ENCODE measurements at places on chromosomes 6 and 20.

DNA sequence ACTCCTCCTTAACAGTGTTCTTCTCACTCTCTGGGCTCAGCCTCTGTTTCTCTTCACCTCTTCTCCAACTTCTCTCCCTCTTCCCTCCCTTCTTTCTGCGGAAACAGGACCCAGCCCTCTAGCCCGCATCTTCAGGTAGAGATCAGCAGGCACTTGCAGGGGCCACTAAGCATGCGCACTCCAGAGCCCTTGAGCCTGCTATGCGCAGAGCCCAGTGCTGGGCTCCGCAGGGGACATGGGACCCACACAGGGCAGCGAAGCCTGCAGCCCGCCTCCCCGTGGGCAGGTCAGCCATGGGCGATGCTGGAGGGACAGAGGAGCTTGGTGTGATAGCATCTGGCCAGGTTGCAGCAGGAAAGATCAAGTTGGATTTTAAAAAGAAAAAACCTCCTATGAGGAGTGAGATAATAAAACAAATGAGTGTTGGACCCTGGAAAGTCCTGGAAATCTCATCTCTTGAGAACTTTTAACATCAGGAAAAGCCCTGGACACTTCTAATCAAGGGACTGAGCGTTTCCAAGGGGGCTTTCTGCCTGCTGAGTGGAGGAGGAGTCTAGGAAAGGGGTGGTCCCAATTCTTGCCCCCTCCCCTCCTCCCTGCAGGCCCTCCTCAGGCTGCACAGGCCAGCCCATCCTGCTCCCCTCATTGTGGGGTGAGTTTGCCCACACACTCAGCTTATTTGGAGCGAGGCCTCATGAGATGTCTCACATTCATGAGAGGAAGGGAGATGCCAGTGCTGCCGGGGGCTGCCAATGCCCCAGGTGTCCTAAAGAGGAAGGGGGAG, 71.9 kb downstream of the MDGA1 start:
- no peak for DNase-seq

DNA sequence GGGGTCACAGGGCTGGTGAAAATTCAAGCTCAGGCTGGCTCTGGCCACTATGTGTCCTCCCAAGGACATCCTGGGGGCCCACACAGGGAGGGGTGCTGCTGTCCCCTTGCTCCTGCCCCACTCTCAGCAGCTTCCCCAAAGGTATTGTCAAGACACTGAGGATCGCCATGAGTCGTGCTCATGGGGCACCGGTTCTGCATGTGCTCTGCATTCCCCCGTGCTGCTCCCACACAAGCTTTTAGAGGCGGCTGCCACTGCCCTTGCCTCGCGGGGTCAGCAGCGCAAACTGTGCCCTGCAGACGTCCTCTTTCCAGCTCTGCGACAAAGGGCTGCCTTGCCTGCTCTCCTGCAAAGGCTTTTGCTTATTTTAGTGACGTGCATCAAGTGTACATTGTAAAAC, 179.8 kb downstream of the ERMARD start:
- DNase-seq, result no peak

DNA sequence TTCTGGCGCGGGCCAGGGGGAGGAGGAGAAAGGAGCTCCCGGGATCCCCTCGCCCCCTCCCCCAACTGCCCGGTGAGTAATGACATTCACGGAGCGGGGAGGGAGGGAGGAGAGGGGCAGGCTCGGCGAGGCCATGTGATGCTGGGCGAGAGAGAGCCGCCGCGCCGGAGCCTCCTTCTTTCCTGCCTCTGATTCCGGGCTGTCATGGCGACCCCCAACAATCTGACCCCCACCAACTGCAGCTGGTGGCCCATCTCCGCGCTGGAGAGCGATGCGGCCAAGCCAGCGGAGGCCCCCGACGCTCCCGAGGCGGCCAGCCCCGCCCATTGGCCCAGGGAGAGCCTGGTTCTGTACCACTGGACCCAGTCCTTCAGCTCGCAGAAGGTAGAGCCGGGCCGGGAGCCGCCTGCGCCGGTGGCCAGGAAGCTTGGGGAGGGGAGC, at the start of gene GDAP1L1:
Gene GDAP1L1 (plus strand): TSS at position 178 of the 441 bp plus-strand sequence. CDS start 27 bp downstream, at position 205.
- no peak for DNase-seq

GRCh38 chr6:30591008-30591407, 19.8 kb downstream of the ABCF1 start:
- DNase-seq, result no peak

GRCh38 chr20:33838035-33838864, 27.1 kb downstream of the CHMP4B start:
- no peak for DNase-seq

DNA sequence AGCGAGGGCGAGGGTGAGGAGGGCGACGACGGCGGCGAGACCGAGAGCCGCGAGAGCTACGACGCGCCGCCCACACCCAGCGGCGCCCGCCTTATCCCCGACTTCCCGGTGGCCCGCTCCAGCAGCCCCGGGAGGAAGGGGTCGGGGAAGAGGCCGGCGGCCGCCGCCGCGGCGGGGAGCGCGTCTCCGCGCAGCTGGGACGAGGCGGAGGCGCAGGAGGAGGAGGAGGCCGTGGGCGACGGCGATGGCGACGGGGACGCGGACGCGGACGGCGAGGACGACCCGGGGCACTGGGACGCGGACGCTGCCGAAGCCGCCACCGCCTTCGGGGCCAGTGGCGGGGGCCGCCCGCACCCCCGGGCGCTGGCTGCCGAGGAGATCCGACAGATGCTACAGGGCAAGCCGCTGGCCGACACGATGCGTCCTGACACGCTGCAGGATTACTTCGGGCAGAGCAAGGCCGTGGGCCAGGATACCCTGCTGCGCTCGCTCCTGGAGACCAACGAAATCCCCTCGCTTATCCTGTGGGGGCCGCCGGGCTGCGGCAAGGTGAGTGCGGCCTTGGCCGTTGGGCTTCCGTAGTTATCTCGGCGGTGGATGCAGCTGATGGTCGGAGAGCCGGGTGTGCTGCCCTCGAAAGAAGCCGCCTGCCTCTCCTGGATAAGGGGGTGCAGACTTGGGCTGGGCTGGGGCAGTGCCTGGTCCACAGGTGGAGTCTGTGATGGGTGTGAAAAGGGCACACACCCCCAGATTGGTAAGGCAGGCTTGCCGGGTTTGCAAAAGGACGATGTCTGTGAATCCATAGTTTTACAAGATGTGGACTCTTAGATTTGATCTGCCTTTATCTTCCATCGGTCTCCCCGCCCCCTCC, 938 bp downstream of the WRNIP1 start:
- DNase-seq, result no peak

DNA sequence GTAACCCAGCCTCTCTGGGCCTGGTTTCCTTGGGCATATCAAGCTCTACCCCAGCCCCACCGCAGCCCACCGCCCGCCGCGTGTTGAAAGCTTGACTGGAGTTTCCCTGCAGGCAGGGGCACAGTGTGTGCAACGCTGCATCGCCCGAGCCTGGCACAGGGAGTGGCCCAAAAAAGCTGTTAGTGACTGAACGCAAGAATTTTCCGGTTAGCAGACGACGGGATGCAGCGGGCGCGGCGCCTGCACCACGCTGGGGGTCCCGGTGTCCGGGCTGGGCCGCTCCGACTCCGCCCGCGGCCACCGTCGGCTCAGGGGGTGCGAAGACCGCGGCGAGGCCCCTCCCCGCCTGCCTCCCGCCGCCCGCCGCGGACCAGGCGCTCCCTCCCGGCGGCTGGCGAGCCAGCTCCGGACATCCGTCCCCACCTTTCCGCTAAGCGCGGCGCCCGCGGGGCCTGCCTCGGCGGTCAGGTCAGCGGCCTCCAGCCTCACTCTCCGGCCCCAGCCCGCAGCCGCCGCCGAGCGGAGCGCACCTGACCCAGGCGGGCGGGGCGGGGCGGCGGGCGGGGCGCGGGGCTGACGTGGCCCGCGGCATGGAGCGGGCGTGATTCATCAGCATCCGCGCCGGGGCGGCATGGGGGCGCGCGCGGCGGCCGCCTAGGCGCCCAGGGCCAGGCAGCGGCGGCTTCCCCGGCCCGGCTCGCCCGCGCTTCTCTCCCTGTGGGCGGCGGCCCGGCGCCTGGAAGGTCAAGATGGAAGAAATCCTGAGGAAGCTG, at the start of gene ARFGEF3:
Gene ARFGEF3 (plus strand): TSS at position 602 of the 773 bp plus-strand sequence. CDS start 148 bp downstream, at position 750.
- DNase-seq, result peak; percentile 65

- DNase-seq, result no peak
Measured at GRCh38 chr6:151695156-151695555, 112.3 kb upstream of the ESR1 start.

- no peak for DNase-seq
Measured at GRCh38 chr6:106085692-106085983, 498 bp upstream of the PRDM1 start.

DNA sequence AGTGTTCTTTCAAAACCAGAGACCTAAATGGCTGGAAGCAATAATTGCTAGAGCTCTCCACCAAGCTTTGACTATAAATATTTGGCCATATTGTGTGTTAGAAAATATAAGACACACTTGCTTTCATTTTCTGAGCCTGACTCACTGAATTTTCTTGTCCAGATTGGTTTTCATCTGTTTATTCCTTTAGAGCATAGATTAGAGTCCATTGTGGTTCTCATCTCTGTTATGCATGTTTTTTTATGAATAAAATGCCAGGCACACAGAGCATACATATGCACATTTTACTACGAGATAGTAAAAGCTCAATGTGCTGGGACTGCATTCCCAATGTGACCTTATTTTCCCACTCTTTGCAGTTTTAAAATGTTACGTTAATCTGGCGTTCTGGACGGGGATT, 115.3 kb upstream of the MLIP start:
- DNase-seq, result no peak

GRCh38 chr6:54448617-54449016, 140.4 kb downstream of the TINAG start:
- DNase-seq, result no peak

- no peak for DNase-seq
Measured at GRCh38 chr6:47749757-47750156, 32.1 kb upstream of the OPN5 start.

DNA sequence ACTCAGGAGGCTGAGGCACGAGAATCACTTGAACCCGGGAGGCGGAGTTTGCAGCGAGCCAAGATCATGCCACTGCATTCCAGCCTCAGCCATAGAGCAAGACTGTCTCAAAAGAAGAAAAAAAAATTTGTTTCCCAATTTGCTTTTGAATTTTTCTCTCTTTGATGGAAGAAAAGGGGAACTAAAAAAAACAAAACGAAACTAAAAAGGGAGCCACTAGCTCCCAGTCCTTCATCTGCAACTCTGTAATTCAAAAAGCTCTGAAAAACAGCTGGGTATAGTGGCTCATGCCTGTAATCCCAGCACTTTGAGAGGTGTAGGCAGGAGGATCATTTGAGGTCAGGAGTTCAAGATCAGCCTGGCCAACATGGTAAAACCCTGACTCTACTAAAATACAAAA, 9.5 kb downstream of the OVOL2 start:
- no peak for DNase-seq

GRCh38 chr6:15452182-15452941, 206.5 kb downstream of the JARID2 start:
- DNase-seq, result no peak

GRCh38 chr6:123363912-123364311, 272.8 kb downstream of the TRDN start:
- DNase-seq, result no peak

- no peak for DNase-seq
Measured at GRCh38 chr6:13480631-13481501, 6.5 kb downstream of the GFOD1 start.

- DNase-seq, result no peak
Measured at GRCh38 chr6:31559606-31559957, 12.2 kb downstream of the NFKBIL1 start.

- DNase-seq, result no peak
Measured at GRCh38 chr6:166293731-166294584, 14.2 kb downstream of the PRR18 start.

DNA sequence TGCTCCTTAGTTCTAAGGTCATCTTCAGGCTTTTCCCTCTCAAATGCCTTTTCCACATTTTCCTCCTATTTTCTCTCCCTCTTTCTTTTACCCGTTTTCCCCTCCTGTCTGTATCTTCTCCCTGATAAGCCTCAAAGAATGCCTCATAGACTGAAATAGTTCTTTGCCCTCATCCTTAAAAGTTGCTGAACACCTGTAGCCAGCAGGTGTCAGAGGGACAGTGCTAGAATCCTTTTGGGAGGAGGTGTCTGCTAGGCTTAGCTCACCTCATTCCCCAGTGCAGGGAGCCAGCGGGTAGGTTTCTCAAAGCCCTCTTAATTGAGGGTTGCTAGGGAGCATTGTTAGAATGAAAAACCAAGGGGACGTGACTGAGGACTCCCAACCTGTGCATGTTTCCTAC, 204.0 kb downstream of the TSHZ2 start:
- no peak for DNase-seq

- DNase-seq, result peak; percentile 43
Measured at GRCh38 chr20:21100578-21101452, 5.3 kb downstream of the LINC00237 start.

DNA sequence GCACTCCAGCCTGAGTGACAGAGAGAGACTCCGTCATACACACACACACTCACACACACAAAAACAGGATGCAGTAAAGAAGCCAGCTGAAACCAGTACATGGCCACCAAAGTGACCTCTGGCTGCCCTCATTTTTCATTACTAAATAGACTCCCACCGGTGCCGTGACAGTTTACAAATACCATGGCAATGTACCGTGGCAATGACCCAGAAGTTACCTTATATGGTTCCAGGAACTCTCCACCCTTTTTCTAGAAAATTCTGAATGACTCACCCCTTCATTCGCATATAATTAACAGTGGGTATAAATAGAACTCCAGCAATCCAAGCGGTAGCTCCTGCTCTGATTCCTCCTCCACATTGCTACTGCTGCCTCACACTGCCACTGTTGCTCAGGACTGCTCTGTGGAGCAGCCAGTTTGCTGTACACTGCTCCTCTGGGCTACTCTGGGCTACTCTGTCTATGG, 57.7 kb downstream of the SNX5 start:
- no peak for DNase-seq

GRCh38 chr20:13526551-13526950, 112.2 kb downstream of the TASP1 start:
- DNase-seq, result no peak
